ENCODE measurements at places on chromosomes 12 and 14.
A peak's percentile ranks its signal among the peaks of the same experiment; 100 is the strongest.

DNA sequence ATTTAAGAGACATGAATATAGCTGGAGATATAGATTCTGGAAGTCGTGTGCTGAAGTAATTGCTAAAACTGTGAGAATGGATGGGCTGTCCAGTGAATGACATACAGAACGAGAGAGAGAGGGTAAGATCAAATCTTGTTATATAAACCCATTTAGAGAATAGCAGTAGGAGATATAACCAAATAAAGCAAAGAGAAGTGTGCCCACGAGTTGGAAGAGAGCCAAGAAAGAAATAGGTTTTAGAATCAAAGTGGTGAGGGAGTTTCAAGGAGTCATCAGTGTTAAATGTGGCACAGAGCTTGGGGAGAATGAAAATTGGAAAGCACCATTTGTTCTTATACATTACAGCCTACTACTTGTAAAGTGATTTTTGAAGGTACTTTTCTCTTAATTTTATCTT is 19.2 kb downstream of the TOGARAM1 start:
- no peak for DNase-seq

DNA sequence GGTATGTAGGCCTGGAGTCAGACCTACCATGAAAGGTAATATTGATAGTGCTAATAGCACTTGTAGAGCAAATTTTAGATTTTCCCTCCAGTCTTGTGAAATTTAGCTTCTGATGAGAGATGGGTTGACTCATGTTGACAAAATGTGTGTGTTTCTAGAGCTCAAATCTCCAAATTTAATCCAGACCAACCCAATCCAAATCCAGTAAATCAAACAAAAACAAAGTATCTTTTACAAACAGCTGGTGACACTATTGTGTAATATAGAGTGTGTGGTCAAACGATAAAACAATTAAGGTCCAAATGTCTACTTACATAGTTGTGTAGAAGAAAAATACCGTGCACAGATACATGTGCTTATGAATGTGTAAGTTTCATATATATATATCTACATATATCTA is 63.4 kb upstream of the KITLG start:
- DNase-seq = no peak

DNA sequence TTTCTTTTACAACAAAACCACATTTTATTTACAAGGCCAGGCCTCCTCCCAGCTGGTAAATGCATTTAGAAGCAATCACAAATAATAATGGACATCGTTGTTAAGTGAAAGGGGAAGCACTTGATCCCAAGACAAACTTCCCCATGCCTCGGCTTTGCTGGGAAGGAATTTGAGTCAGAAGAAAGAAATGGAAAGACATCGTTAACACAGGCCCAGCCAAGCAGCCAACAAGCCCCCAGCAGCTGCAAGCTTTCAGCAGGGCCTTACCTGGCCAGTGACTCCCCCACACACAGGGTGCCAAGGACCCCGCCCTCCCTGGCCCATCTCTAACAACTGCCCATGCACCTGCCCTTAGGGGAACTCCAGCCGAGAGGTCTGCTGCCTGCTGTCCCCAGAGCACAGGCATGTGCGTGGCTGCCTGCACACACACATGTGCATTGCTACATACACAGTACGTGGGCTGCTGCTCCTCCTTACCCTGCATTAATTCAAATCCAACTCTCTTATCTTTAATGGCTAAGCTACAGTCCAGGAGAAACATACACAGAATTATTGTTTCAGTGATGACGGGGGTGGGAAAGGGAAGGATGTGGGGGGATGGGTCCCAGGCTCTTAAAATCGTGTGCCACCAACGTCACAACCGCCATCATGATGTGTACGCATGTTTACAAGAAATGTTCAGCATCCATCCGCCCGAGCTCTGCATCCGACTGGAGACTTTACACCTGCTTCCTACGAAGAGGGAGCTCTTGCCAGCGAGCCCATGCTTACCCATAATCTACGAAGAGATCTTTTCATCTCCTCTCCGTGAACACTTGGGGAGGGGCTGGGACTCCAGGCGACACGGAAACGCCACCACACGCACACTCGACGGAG is 9.8 kb downstream of the BCL11B start:
- peak; percentile 98 for DNase-seq

DNA sequence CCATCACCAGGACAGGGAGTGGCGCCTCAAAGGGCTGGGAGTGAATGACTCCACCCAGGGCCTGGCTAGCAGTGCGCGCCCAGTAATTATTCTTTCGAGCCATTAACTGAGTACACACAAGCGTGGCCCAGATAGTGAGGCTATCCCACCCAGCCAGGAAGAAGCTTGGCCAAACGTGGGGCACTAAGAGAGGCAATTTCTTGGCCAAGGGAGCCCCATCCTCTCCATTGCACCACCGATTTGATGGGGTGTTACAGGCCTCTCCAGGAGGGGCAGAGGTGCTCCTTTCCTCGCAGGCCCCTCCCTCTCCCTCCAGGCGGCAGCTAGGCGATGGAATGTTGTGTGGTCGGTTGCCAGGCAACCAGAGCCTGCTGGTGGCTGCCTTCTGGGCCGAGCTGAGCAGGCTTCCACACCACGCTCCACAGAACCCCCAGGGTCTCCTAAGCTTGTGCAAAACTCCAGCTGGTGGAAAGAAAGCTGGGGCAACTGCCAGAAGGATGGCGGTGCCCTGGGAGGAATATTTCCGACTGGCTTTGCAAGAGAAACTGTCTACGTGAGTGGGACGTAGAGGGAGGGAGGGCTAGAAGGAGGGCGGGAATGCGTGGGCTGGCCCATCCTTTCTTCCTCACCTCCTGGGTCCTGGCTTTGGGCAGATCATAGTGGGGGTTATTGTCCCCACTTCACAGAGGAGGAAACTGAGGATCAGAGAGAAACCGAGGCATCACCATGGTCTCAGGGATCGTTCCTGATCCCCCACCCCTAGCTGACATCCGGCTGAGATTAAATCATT is at the start of gene CFAP73:
Gene CFAP73 (plus strand): TSS at position 364 of the 790 bp plus-strand sequence. CDS start 134 bp downstream, at position 498.
- DNase-seq = no peak

Data from naive thymus-derived CD4-positive, alpha-beta T cell (primary cell).